ENCODE measurements at places on chromosomes 6 and 20.
A peak's percentile ranks its signal among the peaks of the same experiment; 100 is the strongest.

- no peak for DNase-seq
Observed at GRCh38 chr6:127855542-127856159, 45.2 kb downstream of the THEMIS start.

- no peak for DNase-seq
Observed at GRCh38 chr6:12973386-12973785, 256.8 kb downstream of the PHACTR1 start.

DNA sequence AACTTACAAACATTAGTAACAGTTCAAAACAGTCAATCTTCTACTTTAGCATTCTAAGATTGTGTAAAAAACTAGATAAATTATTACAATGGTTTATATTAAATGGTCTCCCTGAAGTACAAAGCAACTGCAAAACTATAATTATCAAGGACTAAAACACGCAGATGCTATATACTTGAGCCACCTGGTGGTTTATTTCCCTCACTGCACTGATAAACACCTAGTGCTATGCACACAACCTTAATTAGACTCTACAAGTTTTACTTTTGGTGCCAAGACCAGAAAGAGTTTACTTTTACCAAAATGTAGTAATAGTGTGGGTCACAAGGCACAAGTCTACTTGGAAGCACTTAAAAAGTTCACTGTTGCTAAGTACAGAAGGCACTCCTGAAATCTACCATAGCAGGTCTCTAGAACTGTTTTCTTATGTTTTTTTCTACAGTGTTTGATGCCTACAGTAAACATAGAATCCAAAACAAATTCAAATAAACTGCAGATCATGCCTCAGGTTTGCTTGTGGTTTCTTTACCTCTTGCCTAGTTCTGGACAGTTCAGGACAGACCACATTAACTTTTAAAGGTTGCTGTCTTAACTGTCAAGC, 49.2 kb downstream of the GMDS start:
- no peak for DNase-seq

DNA sequence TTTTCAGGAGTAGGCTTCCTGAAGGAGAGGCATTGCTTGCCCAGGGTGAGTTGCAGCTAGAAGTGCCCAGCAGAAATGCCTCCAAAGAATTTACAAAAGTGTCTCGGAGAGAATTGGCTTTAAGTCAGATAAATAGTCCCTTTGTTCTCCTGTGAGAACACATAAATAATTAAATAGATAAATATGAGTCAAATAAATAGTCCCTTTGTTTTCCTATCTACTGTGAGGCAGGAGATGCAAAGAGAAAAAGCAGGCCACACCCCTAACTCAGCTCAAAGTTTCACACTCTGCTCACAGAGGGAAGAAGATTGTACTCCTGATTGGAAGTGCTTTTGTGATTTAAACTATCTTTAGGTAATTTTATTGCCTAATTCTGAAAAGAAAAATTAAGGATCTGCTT, 180.7 kb upstream of the PRSS16 start:
- DNase-seq: no peak

GRCh38 chr6:7737106-7737505, 11.2 kb downstream of the BMP6 start:
- no peak for DNase-seq

DNA sequence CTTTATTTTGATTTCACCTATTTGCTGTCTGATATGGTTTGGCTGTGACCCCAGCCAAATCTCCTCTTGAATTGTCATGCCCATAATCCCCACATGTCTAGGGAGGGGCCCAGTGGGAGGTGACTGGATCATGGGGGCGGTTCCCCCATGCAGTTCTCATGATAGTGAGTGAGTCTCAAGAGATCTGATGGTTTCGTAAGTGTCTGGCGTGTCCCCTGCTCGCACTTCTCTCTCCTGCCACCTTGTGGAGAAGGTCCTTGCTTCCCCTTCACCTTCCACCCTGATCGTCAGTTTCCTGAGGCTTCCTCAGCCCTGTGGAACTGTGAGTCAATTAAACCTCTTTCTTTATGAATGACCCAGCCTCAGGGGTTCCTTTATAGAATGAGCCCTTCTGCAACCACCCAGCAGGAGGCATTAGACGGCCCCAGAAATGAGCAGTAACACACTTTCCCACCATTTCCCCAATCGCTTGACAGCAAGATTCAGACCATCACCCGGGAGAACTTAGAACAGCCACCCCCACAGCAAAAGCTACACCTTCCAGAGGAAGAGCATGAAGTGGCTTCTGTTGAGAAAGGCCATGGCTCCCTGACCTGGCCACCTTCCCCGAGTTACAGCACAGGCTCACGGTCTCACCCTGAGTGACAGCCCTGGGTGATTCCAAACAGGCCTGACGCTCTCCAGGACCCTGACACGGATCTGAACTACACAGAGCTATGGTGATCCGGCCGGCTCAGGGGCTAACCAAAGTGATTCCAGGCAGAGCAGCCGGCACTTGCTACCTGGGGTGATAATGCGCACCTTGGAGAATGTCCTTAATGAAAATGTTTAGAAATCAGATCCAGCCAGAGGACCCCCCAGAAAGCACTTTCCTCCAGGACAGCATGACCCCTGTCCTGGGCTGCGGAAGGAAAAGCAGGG, 131.2 kb upstream of the CDH4 start:
- no peak for DNase-seq

- DNase-seq: no peak
Observed at GRCh38 chr6:164078532-164079274, 664.2 kb downstream of the QKI start.

DNA sequence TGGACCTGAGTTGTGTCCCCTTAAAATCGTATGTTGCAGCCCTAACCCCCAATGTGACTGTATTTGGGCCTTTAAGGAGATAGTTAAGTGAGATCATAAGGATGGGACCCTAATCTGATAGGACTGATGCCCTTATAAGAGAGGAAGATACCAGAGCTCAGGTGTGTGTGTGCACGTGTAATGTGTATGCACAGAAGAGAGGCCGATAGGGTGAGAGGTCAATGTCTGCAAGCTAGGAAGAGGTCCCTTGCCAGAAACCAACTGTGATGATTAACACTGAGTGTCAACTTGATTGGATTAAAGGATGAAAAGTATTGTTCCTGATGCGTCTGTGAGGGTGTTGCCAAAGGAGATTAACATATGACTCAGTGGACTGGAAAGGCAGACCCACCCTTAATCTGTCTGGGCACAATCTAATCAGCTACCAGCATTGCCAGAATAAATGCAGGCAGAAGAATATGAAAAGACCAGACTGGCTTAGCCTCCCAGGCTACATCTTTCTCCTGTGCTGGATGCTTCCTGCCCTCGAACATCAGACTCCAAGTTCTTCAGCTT, 299.8 kb downstream of the LRFN2 start:
- no peak for DNase-seq

GRCh38 chr6:70520575-70520974, 46.2 kb upstream of the SDHAF4 start:
- DNase-seq: no peak

- DNase-seq: no peak
Observed at GRCh38 chr20:36925234-36925633, 26.3 kb downstream of the SAMHD1 start.

GRCh38 chr6:156098839-156099238, 643.2 kb upstream of the NOX3 start:
- DNase-seq: no peak

- no peak for DNase-seq
Observed at GRCh38 chr6:158805698-158806377, 13.3 kb downstream of the EZR start.

GRCh38 chr6:17336425-17336824, 55.3 kb downstream of the RBM24 start:
- DNase-seq: no peak

DNA sequence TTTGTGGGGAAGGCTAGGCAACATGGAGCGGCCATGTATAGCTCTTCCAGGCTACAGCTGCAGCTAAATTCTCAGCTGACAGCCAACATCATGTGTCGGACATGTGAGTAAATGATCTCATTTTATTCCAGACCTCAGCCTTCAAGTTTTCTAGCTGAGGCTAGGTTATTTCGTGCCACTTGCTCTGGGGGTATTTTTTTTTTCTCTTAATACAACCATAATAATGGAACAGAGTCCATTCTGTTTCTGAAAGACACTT, 573.5 kb downstream of the CD109 start:
- DNase-seq: no peak

DNA sequence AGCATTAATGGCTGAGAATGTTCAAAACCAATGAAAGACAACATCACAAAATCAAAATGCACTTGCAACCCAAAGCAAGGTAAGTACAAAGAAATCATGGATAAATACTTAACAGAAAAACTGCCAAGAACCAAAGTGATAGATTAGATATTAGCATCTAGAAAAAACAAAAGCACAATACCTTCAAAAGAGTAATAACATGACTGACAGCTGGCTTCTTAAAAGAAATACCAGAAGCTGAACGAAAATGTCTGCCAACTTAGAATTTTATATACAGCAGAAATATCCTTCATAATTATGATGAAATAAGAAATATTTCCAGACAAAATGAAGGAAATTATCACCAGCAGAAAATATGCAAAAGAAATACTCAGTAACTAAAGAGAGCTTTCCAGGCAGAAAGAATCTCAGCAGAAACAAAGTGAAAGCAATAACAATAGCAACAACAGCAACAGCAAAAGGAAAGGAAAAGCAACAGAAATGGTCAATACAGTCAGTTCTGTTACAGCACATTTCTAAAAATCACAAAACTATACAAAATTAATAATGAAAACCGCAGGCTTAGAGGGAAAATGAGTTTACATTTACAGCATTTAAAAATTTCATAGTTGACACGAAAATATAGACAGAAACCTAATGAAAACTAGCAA, 121.5 kb upstream of the MAN1A1 start:
- DNase-seq: no peak

DNA sequence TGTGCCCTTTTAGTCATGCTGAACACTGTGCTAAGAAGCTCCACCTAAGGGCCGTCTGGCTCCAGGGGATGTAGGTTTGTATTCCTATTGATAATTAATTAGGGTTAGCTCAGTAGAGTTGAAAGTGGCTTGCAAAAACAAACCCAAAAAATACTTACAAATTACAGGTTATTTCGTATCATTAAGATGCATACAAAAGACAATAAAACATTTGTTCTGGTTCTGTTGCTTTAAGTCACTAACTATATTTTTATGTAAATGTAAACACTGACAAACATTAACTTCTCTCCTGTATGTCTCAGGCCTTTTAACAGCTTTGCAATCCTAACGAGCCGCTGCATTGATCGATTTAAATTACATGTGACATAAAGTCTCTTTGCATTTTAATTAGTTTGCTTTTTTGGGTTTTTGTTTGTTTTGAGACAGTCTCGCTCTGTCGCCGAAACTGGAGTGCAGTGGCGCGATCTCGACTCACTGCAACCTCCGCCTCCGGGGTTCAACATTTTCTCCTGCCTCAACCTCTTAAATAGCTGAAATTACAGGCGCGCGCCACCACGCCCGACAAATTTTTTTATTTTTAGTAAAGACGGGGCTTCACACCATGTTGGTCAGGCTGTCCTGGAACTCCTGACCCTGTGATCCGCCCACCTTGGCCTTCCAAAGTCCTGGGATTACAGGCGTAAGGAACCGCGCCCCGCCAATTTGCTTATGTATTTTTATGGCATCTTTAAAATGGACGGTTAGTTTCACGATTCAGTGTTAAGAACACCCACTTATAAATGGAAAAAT, 110.9 kb downstream of the HFE start:
- DNase-seq: no peak

DNA sequence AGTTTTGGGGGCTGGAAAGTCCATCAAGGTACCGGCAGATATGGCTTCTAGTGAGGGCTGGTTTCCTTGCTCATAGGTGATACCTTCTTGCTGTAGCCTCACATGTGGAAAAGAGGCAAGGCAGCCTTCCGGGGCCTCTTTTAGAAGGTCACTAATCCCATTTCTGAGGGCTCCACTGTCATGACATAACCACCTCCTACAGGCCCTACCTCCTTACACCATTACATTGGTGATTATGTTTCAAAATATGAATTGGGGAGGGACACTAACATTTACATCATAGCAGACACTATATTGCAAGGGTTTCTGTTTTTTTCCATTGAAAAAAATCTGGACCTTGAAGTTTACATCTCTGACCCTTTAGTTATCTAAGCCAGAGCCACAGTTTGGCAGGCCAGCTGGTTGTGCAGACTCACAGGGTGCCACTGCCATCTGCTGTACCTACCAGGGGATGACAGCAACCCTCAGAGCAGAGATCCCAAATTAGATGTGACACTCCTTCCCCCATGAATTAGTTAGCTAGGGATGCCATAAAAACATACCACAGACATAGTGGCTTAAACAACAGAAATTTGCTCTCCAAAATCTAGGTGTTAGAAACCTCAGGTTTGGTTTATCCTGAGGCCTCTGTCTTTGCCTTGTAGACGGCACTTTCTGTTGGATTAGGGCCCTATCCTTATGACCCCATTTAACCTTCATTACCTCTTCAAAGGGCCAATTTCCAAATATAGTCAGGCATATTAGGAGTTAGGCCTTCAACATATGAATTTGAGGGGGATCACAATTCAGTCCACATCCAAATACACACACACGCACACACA, 166.4 kb upstream of the RNF217 start:
- DNase-seq: no peak

DNA sequence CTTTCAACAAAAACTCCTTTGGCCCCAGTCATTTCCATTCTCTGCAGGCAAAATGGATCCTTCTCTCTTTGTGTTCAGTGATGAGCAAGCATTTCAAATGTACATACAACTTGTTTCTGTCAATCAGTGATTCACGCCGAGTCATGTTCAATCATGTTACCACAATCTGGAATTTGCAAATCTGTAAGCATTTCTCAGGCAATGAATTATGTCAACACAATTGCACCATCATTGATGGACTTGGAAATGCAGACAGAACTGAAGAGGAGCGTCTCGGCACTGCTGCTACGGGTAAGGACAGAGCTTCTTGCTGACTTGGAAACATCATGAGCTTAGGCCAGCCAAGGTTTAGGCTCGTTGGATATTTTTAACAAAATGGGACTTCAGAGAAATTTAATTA, 132.8 kb upstream of the AGPAT4 start:
- DNase-seq: no peak

- peak; percentile 75 for DNase-seq
Observed at GRCh38 chr20:19628570-19629134, 129.4 kb upstream of the RIN2 start.

GRCh38 chr6:138215093-138215782, 3.1 kb downstream of the PBOV1 start:
- no peak for DNase-seq

DNA sequence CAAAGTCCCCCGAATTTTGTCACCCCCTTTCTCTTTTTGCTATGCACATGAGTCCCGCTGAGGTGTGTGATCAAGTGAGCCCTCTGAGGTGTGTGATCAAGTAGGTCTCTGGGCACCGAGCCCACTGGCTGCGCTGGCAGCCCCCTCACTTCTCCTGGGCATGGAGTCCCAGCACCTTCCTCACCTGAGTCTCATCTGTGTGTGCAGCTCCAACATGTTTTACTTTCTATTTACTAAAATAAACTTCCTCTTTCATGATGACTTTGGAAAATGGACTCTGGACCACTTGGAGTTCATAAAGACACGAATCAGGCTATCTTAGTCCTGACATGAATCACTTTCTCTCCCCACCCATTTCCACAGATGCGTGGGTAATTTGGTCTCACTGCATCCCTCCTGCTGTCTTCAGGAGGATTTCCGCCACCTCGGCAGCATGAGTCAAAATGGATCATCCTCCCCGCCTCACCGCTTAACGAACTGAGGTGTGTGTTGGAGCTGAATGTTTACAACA, 39.8 kb downstream of the PRDM1 start:
- no peak for DNase-seq

- DNase-seq: no peak
Observed at GRCh38 chr6:166646716-166647115, 19.7 kb upstream of the RPS6KA2 start.

GRCh38 chr6:136579800-136580199, 29.6 kb upstream of the MAP7 start:
- no peak for DNase-seq

All from NCI-H510A (cell line).